ENCODE measurements at places on chromosomes 16 and 17.

DNA sequence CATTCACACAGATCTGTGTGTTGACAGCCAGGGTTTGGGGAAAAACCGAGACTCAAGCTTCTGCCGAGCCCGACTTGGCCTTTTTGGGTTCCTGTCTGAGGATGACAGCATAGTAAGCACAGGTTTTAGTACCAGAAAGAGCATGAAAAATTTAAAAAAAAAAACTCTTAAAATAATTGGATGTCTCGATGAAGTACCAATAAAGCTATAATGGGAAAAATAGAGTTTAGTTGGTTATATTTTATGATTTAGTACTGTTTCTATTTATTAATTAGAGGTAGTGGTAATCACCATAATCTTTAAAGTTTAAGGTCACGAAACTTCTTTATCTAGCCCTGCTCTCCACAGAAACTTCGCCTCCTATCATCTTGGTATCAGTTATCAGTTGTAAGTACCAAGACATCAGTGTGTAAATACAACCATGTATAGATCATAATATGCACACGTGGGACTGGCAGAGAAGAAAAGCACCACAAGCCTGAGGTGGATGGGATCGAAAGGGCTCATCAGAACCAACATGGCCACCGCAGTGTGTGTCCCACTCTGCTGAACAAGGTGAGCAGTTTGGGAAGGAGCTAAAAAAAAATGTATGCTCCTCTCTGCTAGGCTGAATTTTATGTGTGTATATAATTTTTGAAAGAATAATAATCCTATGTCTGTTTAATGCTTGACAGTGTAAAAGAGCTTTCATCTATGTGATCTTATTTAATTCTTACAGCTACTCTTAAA, 14.4 kb upstream of the EEF2K start:
- peak; percentile 51 for DNase-seq

GRCh38 chr16:17817260-17817659, 346.5 kb upstream of the XYLT1 start:
- DNase-seq: no peak

GRCh38 chr16:68450741-68451255, 2.5 kb upstream of the SMPD3 start:
- no peak for DNase-seq

DNA sequence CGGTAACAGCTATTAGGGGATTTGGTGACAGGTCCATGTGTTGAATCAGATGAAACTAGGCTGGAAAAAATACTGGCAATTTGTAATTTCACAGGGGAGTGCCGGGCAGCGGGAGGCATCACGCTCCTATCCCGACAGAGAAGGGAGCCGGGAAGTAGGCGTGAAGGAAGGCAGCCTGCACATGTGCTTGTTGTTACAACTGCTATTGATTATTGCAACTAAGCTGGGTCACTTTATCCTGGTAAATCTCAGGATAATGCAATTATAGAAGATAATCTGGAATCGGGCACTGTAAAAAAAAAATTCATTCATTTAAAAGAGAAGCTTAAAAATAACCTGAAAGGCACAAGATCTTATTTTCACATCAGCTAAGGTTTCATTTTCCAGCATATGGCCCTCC, 180.6 kb downstream of the FOXL1 start:
- DNase-seq: no peak

- DNase-seq: peak; percentile 52
These were observed 57.0 kb downstream of the PITPNC1 start for GRCh38 chr17:67434061-67434525.

- peak; percentile 14 for DNase-seq
These were observed 101.6 kb downstream of the CCT6B start for GRCh38 chr17:34859652-34860051.

GRCh38 chr17:62206550-62206949, 141.5 kb upstream of the MED13 start:
- DNase-seq: no peak

DNA sequence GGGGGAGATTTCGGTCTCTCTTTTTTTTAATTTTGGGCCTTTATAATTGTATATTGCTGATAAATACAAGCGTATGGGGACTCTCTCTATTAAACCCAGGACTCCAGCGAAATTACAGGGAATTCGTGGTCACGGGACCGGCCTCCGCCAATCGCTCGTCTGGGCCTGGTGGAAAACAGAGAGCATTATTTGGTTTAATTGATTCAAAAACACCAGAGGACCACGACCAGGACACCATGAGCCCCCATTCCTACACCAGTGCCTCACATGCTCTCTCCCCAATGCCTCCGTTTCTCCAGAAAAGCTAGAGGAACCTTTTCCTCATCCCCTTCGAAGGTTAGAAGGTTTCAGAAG, at the start of gene HOXB2:
Gene HOXB2 (minus strand): TSS at position 88 of the 354 bp plus-strand sequence. CDS start 198 bp downstream, outside the sequence.
- DNase-seq: no peak

GRCh38 chr17:1002412-1002753, 5.5 kb downstream of the TIMM22 start:
- no peak for DNase-seq

GRCh38 chr16:51134269-51134812, 16.7 kb downstream of the SALL1 start:
- DNase-seq: no peak

GRCh38 chr16:75599452-75600277, 23.4 kb downstream of the ADAT1 start:
- no peak for DNase-seq

DNA sequence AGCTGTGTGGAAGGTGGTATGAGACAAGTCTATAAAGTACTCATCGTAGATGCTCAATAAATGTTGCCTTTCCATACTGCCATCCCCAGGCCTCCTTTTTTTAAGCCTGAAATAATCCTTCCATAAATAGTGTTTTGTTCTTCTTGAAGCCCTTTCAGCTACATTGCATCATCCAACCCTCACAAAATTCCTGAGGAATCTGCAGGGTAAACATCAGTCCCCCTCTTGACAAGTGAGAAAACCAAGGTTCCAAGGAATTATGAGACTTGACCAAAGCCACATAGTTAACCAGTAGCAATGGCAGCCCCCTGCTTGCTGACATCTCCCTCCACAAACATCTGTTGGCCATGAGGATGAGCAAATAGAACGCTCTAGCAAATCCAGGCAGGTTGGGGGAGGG, 89.7 kb upstream of the CCL1 start:
- DNase-seq: no peak

GRCh38 chr16:78309763-78310162, 210.3 kb downstream of the WWOX start:
- no peak for DNase-seq

All from stimulated activated CD4-positive, alpha-beta T cell treated with anti-CD3 and anti-CD28 coated beads, Interleukin-2, amount 100 ng/mL, for 24 hours (primary cell).